NCI-H1048 (cell line): ENCODE measurements at places on chromosomes 11 and 22.

DNA sequence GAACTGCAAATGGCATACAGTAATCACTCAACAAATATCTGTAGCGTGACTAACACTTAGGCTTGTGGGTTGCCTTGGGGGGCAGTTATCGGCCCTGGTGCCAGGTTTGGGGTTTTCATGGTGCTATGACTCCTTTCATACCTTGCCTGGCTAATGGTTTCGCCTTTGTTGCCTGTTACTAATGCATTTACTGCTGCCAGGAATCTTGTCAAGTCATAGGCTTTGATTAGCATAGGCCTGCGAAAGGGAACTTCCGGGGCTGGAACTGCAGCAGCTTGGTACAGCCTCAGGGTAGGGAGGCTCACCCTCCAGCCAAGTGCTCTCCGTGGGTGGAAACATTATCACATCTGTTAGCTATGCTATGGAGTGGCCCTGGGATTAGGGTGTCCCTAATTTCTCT lies 13.2 kb downstream of the SLC25A18 start:
- no peak for DNase-seq

DNA sequence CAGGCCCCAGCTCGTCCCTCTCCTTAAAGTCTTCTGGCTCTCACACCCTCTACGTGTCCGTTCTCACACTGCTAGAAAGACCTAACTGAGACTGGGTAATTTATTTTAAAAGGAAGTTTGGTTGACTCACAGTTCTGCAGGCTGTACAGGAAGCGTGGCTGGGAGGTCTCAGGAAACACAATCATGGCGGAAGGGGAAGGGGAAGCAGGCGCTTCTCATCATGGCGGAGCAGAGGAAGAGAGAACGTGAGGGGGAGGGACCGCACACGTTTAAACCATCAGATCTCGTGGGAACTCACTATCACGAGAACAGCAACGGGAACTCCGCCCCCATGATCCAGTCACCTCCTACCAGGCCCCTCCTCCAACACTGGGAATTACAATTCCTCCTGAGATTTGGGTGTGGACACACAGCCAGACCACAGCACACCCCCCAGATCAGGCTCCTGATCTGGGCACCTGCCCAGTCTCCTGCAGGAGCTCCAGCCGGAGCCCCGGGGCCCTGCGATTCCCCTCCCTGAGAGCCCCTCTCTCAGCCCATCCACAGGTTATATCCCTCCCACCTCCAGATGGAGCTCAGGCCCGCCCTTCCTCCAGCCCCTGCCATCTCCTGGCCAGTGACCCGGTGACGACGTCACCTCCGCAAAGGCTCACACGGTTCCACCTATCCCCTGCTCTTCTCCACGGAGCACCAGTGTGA lies 170.2 kb downstream of the BRD1 start:
- peak; percentile 55 for DNase-seq

- no peak for DNase-seq
These were observed 12.8 kb downstream of the PLAAT4 start for GRCh38 chr11:63549411-63549810.

DNA sequence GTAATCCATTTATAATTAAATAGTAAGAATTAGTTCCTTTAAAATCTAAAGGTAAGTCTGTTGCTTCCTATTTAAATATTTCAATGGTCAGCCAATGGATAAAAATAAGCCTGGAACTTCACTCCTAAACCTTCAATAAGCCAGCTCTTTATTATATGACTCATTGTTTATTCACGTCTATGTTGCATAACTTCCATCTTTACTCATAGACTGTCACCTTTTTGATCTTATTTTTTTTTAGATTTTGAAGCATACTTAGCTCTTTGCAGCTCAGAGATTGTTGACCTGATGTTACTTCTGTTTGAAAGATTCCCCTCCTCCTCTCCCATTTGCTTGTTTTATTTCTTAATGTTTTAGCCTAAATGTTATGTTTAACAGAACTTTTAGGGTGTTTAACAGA lies 1571.2 kb upstream of the RAG2 start:
- DNase-seq = no peak

DNA sequence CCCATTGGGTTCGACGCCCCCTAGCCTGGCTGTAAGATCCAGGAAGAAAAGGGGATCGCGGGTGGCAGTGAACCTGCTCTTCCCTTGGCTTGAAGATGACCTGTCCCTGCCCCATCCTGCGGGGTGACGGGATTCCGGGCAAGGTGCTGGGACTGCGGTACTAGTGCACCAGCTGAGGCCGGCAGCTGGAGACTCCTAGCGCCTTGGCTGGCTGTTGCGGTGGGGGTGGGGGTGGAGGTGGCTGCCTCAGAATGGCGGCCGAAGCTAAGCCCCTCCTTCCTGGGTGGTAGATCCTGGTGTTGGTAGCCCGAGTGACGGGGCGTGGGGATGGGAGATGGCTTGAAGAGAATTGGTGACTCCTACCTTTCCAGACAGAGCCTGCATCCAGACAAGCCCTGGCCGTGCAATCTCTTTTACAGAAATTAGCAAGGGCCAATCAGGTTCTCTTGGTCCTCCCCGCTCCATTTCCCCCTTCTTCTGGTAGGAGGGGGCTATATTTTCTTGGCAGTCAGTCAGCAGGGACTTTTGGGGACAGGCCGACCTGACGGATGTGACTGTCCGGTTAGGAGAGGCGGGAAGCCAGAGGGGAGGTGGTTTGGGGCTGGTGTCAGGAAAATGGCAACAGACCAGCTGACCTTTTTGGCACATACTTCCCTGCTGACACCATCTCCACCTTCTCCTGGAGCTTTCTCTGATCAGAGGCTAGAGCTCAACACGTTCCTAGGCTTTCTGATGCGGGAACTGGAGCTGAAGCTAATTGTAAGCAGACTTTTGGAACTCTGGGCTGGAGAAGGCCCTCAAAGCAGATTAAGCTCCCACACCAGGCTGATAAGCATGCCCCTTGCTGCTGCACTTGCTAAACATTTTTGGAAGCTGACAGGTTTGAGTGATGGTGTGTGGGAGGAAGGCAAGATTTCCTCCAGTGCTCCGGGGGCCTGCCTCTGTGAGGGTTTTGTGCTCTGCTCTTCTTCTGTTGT lies 2.0 kb downstream of the NAV2 start:
- no peak for DNase-seq

DNA sequence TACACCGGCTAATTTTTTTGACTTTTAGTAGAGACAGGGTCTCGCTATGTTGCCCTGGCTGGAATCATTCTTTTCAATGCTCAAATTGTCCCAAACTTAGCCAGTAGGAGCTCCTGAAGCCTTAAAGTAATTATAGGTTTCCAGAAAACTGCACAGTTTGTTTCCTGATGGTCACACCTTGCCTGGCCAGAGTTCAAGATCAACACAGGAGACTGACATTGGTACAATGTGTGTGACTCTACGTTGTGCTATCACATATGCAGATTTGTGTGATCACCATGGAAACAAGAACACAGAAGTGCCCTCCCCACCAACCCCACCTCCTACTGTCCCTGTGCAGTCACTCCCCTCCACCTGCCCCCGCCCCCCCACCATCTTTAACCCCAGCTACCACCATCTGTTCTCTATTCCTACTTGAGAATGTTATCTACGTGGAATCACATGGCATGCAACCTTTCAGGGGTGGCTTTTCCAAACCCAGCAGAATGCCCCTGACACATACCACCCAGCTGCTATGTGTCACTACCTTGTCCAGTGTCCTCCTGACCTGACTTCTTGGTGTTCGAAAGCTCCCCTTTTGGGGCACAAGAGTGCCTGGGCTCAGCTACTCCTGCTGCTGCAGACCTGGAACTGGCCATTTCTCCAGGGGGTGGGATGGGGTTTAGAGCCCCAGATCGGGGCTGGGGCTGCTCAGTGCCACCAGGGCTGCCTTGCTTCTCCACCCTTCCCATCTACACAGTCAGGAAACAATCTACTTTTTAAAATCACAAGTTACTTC lies 6.1 kb upstream of the NAP1L4 start:
- no peak for DNase-seq

GRCh38 chr11:132685174-132685611 lies 847.1 kb downstream of the OPCML start:
- no peak for DNase-seq

- no peak for DNase-seq
These were observed 112.6 kb downstream of the ST3GAL4 start for GRCh38 chr11:126468102-126468521.

GRCh38 chr11:86577644-86578636 lies 94.5 kb downstream of the ME3 start:
- no peak for DNase-seq

GRCh38 chr11:46445192-46445919 lies 53.8 kb upstream of the CHRM4 start:
- no peak for DNase-seq

DNA sequence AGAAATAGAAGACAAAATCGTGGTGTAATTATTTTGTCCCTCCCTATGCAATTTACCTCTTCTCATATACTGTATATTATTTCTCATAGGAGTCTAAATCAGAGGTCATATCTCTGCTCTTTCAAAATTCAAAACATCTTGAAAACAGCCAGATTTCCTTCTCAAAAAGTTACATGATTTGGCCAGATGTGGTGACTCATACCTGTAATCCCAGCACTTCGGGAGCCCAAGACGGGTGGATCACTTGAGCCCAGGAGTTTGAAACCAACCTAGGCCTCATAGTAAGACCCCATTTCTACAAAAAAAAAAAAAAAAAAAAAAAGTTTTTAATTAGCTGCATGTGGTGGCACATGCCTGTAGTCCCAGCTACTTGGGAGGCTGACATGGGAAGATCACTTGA lies 29.0 kb upstream of the DNAJB7 start:
- DNase-seq = no peak

DNA sequence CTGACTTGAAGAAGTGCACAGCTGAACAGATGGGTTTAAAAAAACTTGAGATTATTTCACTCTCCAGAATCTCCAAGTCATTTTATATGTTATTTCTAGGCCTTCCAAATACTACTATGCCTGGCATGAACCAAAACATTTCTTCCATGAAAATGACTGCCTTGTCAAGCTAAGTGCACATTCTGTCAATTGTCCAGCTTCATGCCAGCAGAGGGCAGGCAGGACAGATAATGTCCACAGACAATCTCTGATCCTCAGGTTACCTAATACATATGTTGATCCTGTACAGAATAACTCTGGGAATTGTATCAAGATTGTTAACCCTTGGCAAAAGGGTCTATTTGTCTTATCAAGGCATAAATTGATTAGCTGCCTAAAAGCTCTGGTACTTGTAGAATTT lies 229.5 kb downstream of the AASDHPPT start:
- no peak for DNase-seq

GRCh38 chr11:70717936-70718595 lies 319.7 kb downstream of the CTTN start:
- DNase-seq = no peak

DNA sequence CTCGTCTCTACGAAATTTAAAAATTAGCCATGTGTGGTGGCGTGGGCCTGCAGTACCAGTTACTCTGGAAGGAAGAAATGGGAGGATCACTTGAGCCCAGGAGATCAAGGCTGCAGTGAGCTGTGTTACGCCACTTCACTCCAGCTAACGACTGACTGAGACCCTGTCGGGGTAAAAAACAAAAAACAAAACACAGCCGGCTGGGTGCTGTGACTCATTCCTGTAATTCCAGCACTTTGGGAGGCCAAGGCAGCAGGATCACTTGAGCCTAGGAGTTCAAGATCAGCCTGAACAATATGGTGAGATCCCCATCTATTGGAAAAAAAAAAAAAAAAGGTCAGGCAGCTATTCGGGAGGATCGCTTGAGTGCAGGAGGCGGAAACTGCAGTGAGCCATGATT lies 2.4 kb downstream of the PAFAH1B2 start:
- no peak for DNase-seq

DNA sequence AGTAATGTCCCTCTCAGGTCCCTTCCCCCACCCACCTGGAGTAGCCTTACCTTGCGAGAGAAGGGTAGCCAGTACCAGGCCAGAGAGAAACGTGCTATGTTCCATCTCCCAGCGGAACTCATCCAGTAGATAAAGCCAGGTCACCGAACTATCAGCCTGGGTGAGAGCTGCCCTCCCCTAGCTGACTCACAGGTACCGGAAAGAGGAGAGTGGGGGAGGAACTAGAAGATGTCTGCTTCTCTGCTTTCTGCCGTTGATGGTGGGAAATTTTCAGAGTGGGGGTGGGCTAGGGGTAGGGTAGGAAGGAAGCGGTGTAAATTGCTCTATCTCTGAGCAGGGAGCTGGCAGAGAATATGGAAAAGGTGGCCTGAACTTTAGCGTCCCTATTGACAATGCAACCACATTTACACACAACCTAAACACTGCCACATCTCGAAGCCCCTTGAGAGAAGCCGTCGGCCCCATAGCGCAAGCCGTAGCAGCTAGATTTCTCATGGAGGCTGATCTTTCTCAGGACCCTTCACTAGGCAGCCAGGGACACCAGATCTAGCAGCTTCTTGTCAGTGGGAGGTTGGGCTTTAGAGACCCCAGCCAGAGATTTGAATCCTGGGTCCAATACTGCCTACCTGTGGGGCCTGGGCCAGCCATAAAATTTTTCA lies at the start of gene CD3D:
TSS of gene CD3D (minus strand) at position 203 of the 659 bp plus-strand sequence. CDS start at position 105, 98 bp downstream.
- DNase-seq = no peak

- no peak for DNase-seq
These were observed 310.0 kb downstream of the SWAP70 start for GRCh38 chr11:9973921-9974320.

GRCh38 chr11:122354025-122354697 lies 238.1 kb upstream of the BLID start:
- no peak for DNase-seq

DNA sequence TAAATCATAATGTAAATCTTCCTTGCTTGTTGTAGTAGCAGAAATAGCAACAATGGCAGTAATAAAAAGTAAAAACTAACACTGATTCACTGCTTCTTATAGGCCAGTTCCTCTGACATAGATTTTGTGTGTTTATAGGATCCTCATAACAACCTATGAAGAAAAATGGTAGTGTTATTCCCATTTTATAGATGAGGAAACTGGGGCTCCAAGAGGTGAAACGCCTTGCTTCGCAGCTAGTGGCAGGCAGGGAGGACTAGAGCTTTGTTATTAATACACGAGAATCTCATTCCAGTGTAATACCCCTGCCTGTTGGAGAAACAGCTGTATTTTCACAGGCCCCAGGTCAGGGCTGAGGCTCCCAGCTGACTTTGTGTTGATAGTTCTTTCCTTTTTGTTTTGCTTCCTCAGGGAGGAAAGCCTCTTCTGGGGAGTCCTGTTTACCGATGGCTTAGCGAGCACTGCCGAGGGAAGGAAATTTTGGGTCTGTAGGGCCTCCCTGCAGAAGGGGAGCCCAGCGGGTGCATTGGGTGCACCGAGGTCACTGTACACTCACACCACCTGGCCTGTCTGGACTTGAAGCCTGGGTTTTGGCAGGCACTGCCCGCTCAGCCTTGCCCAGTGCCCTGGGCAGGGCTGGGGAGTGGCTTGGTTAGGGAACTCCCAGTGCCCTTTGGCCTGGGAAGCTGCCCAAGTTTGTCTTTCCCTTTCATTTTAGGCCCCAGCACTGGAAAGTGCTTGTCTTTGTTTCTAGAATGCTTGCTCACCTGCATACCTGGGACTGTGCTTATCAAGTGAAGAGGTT lies 13.5 kb downstream of the KIAA1671 start:
- DNase-seq = no peak

DNA sequence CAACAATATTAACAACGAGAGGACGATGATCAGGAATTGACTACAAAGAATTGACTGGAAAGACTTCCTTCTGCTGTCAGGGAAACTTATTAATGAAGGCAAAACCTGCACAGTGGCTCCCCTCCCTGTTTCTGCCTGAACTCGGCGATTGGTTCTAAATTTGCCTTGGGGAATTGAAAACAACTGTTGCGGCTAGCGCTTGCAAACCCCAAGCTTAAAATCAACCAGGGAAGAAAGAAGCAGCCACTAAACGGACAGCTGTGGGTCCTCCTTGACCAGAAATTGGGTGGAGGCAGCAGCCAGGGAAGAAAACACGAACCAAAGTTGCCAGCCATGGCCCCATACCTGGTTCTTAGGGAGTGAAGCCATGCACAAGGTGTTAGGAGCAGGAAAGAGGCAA lies 383.5 kb upstream of the CADM1 start:
- no peak for DNase-seq
